ENCODE measurements at places on chromosomes 6 and 20.

DNA sequence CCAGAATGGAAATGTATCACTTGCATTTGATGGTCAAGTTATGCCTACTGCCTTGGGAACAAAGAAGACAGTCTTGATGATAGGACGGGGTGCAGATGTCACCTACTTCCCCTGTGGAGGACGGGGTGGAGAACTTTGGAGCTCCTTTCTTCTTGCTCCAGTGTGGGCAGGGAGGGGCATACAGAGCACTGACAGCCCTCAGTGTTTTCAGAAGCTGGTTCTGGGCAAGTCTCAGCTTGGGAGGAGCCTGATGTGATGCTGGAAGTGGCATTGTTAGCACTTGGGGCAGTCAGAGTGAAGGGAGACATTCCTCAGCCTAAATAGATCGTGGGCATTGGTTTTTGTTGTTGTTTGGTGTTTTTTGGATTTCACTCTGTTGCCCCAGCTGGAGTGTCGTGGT lies 59.7 kb downstream of the SYNJ2 start:
- DNase-seq: no peak

GRCh38 chr20:45052698-45053429 lies 48.1 kb downstream of the KCNS1 start:
- DNase-seq: peak; percentile 42

- no peak for DNase-seq
Measured at GRCh38 chr6:13425943-13426931, 61.2 kb downstream of the GFOD1 start.

- DNase-seq: no peak
Measured at GRCh38 chr20:35578469-35578868, 36.6 kb downstream of the ERGIC3 start.

GRCh38 chr6:111658462-111659154 lies 52.9 kb upstream of the TRAF3IP2 start:
- DNase-seq: no peak

- DNase-seq: no peak
Measured at GRCh38 chr6:6474170-6474920, 114.2 kb upstream of the LY86 start.

DNA sequence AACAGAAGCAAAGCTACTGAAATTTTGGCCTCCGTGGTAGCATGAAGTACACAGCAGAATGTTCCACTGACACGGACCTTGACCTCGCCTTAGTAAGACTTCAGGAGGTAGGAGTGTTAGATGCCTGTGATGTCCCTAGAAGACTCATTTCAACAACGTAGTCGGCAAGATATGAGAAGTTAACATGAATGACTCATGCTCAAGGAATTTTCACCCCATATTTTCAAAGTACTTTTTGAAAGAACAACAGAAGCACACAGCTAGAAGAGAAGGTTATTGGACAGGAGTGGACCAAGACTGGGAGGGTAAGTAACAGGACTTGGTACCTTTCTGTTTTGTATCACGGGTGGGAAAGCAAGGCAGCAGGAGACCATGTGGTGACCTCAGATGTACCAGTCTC lies 78.0 kb downstream of the DZANK1 start:
- DNase-seq: no peak

DNA sequence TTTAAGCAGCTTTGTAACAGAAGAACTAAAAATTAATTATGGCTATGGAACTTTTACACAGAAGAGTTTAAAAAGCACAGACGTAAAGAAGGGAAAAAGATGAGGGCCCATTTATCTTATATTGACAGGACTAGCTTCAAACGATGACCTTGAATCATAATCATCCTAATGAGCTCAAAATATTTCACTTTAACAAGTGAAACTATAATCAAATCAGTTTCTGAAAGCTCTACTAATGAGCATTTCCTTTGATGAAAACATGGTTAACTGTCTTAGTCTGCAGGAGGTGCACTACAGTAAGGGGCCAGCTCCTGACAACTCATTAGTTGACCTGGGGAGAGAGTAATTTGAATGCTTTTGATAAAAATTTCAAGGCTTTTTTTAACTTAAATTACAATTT lies 228.0 kb upstream of the DEFB112 start:
- no peak for DNase-seq

DNA sequence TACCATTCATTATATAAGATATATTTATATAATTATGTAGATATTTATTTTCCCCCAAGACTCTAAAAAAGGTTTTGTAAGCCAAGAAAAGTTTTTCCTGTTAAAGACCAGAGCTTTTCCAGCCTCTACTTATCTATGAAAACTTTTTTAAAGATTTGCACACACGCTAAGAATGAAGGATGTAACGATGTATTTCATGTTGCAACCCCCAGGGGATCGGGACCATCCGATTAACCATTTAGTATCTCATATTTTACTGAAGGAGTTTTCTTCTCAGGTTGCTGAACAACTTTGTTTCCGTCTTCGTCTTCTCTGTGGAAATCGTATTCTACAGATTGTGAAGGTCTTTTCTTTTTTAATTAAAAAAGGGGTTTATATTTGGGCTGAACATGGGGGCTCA lies 70.0 kb upstream of the SASH1 start:
- no peak for DNase-seq

- no peak for DNase-seq
Measured at GRCh38 chr6:132843316-132844035, 29.1 kb downstream of the RPS12 start.

GRCh38 chr6:148177589-148178233 lies 164.9 kb upstream of the SASH1 start:
- DNase-seq: no peak

GRCh38 chr6:11128608-11129007 lies 17.1 kb upstream of the ERVFRD-1 start:
- no peak for DNase-seq

GRCh38 chr6:161226009-161226964 lies 47.6 kb downstream of the AGPAT4 start:
- peak; percentile 54 for DNase-seq

GRCh38 chr6:38610050-38610625 lies 29.6 kb downstream of the BTBD9 start:
- DNase-seq: no peak

DNA sequence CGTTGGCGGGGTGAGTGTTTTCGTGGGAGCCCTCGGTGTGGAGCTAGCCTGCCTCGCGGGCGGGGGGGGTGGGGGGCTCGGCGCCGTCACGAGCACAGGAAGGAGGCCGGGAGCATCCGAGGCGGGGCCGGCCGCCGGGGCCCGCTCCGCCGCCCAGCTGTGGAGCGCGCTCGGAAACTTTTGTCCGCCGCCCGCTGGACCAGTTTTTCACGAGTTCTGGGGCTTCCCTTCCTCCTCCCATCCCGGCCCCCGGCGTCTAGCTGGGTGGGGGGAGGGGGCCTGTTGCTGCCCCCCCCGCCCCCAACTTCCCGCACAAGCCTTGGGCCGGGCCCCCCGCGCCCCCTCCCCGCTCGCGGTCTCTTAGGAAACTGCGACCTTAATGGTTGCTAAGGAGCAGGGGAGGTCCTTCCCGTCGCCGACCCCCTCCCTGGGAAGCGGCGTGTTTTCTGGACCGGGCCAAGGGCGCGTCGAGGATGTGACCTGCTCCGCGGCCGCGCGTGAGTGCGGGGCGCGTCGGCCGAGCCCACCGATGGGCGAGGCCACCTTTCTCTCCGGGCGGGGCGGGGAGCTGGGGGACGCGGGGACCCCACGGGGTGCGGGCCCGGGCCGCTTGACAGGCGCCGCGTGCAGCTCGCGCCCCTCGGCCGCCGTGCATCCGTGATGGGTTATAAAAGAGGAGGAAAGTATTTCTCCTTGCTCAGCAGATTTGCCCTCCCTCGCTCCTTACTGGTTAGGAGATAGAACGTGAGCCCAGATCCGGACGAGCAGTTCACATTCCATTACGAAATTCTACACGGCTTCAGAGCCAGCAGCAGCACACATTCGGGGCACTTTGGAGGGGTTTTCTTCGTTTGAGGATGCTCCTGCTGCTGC lies 1.4 kb downstream of the RREB1 start:
- peak; percentile 29 for DNase-seq

DNA sequence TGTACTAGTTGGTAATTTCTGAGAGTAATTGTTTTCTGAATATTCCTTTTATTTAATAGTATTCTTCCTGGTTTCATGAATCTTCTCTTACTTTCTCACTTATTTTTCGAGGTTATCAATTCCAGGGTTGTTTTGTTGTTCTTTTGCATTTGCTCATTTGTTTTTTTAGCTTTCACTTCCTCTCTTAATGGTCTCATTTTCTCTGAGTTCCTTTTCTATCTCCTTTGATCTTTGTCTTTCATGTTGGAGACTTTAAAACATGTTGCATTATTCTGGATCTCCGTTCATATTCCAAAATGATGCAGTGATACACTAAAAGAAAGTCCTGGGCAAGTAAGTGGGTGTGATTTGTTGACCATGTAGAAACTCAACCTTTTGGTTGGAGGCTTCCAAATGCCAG lies 345.3 kb upstream of the SLC35B3 start:
- DNase-seq: no peak

- DNase-seq: no peak
Measured at GRCh38 chr6:138527411-138528088, 28.3 kb upstream of the NHSL1 start.

DNA sequence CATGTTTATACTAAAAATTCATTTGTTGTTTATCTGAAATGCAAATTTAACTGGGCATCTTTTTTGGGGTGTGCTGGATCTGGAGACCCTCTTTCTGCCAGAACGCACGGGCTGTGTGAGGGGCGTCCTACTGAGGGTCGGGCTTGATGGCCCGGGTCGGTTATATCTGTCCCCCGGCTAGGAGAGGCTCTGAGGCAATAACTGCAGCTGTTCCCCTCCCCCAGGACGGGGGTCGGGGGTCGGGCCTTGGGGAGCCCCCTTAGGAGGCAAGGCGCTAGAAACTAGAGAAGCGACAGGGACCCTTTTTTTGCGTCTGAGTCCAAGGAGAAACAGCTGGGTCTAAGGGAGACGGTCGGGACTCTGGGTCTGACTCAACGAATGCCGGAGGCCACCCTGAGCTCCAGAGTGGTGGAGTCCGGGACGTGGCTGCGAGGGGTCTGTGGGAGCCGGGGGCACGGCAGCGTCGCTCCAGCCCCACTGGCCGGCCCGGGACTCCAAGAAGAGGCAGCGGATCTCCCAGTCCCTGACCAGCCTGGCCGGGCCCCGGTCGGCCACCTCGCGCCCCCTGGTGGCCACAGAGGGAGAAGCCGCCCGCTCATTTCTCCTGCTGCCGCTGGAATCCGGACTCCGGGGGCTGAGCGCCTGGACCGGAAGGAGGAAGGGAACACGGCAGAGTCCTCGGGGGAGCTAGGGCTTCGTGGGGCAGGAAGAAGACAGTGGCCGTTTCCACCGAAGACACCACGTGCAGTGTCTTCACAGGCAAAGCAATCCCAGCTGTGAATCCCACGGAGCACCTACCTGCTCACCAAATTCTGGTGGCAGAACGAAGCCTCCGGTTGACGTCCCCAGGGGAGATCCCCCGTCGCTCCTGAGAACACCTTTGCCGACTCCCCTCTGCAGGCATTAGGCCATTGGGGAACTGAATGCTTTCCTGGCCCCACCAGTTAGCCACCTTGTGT lies 24.0 kb upstream of the SCML4 start:
- DNase-seq: peak; percentile 71

GRCh38 chr6:9496837-9497236 lies 918.0 kb downstream of the TFAP2A start:
- DNase-seq: no peak

DNA sequence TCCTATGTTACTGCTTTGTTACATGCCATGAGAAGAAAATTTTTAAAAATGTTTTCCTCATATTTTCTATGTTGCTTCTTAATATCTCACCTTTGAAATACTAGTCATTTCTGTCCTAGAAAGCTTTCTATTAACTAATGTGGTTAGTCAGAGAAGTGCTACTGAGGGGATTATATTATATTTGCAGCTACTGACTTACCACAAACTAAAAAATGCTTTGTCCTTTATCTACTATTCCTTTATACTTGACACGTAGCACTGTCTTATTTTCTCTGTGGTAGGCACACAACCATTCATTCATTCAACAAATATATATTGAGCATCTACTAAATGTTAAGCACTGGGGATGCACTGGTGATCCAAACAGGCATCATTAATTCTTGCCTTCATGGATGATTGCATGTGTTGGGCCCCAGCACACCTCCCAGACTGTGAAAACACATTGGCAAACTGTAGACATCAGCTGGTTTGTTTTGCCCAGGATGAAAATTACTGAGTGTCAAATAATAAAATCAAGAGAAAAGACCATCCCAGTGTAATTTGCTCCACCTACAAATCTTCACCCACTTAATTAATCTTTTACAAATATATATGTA lies 10.7 kb upstream of the MLIP start:
- DNase-seq: no peak

DNA sequence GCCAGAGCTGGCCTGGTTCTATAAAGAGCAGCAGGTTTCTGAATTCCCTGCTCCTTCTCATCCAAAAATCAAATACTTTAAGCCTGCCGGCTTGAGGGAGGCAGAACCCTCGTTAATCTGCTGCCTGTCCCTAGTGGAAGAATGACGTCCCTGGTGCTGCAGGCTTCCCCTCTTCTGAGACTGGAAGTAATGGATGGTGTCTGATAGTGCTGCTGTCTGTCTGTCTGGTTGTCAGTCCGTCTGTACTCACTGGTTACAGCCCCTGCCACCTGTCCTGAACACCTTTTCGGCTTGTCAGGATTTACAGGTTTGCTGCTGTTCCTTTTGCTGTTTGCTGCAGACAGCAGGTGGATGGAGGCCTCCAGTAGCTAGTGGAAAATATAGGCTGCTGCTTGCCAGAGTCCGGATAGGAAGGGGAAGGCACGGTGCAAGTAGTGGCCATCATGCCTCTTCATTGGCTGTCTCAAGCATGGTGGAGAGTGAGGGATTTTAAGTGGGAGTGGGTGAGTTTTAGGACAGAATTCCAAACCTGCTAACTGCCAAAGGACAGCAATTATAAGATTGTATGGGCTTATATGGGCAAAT lies 2.5 kb downstream of the RIMS1 start:
- no peak for DNase-seq

DNA sequence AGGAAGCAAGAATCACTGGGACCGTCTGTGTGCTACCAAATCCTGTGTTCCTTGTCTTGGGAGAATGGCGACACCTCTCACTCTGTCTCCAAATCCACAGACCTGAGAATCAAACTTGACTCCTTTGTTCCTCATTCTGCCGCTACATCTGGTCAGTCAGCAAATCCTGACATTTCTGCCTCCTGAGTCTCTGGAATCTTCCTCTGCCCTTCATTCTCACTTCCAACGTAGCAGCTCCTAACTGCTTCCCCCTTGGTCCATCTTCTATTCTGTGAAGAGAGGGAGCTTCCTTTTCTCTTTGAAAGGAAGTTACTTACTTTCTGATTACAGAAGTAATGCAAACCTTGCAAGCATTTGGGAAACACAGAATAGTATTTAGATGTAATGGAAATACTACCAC lies 37.7 kb downstream of the SYTL3 start:
- DNase-seq: no peak

GRCh38 chr6:20939161-20939775 lies 405.0 kb downstream of the CDKAL1 start:
- no peak for DNase-seq

DNA sequence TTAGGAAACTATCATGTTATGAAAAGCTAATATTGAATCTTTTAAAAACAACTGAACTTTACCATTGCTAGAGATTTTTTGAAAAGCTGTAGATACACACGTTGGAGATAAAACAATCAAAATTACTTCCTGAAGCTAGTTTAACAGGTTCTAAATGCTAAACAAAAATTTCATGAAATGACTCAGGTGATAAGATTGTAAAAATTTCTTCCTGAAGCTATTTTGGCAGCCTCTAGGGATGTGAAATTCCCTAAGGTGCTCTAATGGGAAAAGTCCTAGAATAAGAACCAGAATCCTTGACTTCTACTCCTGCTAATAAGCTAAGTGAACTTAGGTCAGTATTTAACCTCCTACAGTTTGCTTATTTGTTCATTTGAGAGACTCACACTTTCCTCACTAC lies 8.5 kb downstream of the GCM2 start:
- DNase-seq: no peak

- no peak for DNase-seq
Measured at GRCh38 chr6:652865-653264, 4.0 kb downstream of the HUS1B start.

- no peak for DNase-seq
Measured at GRCh38 chr6:111944541-111944940, 71.3 kb upstream of the FYN start.
